ENCODE measurements at places on chromosomes 4 and X.

- peak; percentile 51 for DNase-seq
Observed at GRCh38 chr4:40621592-40622512, 7.8 kb downstream of the RBM47 start.

GRCh38 chr4:158250321-158250720 is 40.0 kb downstream of the TMEM144 start:
- DNase-seq = no peak

- no peak for DNase-seq
Observed at GRCh38 chr4:170741856-170742255, 652.1 kb upstream of the AADAT start.

DNA sequence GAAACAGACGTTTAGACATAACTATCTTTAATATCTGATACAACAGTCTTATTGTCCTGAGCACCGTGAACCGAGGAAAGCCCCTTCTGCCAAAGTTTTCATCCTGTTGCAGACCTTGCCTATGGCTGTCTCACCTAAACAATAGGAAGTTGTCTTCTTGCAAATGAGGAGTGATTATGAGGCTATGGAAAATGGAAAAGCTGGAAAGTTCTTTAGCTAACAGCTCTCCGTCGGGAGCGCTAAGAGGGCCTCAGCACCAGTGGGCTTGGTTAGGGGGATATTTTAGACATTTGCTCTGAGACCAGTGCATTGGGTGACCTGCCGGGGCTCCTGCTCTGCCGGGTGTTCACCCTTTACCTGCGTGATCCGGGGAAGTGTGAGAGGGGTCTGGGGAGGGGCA is 28.4 kb downstream of the TMEM131L start:
- no peak for DNase-seq

GRCh38 chr4:149110481-149110880 is 668.3 kb upstream of the NR3C2 start:
- no peak for DNase-seq

- no peak for DNase-seq
Observed at GRCh38 chrX:101263766-101264165, 27.4 kb downstream of the TAF7L start.

DNA sequence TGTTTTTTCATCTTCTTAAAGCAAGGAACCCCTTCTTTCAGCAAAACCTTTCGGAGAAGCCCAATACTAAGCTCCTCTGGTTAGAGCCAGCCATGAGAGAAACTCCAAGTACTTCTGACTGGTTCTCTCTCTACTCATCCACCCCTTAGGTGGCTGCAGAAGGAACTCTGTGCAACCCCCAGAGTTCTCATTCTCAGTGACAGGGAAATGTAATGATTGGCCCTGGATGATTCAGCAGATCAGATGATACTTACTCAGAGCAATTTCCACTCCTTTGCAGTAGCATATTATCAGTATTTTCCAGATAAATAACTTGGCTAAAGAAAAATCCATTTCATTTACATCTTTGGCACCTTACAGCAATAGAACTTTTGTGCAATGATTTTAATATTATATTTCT is 3.2 kb downstream of the SPP1 start:
- DNase-seq = no peak

- DNase-seq = no peak
Observed at GRCh38 chr4:83387012-83387411, 52.4 kb upstream of the HPSE start.

DNA sequence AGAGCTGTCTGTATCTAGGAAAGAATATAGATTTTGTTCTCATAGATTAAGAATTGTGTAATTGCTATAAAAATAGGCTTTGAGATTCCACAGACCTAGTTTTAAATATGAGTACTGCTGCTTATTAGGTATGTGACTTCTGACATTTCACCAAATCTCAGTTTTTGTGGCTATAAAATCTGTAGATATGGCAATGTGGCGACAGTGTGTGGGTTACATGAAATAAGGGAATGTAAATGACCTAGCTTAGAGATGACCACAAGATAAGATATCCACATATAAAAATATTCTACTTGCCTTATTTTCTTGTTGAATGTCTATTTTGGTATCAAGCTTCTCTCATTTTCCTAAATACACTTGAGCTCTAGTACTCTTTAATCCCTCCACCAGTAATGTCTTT is 193.8 kb downstream of the UNC5C start:
- DNase-seq = no peak

DNA sequence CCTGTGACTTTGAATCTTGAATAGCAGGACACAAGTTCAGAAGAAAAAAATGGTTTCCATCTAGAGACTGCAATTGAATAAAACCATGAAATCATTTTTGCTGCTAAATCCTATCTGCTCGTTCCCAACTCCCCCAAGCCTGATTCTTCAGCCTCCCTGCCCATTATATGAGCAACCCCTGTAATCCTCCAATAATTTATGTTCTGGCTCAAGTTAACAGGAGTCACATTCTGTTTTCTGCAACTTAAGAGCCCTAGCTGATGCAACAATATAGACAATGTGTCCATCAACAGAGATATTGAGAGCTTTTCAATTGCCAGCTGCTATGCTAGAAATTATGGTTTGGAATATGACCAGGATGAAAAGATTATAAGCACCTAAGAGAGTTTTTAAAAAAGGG is 84.1 kb downstream of the LDB2 start:
- DNase-seq = no peak

- DNase-seq = no peak
Observed at GRCh38 chrX:47743504-47743903, 84.5 kb upstream of the UXT start.

DNA sequence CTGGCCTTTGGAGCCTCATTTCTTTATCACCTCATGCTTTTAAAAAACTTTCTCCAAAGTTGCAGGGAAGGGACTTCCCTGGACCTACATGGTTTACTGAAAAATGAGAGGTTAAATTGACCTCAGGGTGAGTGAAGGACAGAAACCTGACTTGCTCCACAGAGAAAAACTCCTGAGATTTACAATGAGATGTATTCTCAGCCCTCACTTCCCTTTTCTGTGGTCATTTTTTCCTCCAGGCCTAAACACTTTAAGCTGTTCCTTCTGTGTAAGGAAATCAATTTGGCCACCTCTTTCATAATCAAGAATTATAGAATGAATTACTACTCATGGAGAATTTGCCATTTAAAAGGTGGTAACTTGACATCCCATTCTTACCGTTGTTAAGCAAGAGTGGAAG is 77.9 kb downstream of the HPGD start:
- DNase-seq = no peak

Measured in DMS53 (cell line).